ENCODE measurements at places on chromosomes 3 and 15.

DNA sequence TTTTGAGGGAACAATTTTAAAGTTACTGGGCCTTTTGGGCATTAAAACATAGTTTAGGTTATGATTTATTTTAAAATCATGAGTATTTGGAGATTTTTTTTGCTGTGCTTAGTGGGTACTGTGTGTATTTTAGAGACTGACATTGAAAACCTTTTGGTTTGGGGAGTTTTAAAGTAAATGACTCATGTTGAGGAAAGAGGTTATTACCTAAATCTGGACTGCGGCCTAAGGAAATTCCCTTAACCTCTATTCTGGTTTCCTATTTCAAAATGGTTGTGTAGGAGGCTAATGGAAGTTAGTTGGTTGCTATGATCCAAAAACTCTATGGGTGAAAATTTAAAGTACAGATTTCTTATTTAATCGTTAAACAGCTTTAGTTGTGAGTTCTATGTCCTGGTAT lies 57.3 kb upstream of the DPH6 start:
- DNase-seq: no peak

DNA sequence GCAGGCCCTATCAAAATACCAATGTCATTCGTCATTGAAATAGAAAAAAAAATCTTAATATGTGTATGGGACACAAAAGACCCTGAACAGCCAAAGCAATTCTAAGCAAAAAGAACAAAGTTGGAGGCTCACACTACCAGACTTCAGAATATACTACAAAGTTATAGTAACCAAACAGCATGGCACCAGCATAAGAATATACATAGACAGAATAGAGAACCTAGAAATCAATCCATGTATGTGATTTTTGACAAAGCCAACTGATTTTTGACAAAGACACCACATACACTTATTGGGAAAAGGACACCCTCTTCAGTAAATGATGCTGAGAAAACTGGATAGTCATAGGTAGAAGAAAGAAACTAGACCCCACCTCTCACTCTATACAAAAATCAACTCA lies 95.0 kb downstream of the C3orf70 start:
- DNase-seq: no peak

DNA sequence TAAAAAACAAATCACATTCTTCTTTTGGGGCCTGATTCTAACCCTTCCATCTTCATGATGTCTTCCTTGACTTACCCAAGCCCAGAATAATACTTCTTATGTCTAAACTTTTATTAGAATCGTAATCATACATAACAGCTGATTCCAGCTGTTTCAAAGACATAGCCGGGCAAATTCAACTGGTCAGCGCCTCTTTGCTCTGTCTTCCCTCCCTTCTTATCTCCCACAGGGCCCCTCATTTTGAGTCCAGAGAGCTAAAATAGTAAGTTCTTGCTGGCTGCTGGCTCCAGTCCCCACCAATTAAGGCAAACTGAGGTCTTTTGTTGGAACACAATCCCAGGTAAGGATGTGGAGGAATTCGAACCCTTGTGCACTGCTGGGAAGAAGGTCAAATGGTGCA lies 108.6 kb downstream of the ADCY5 start:
- DNase-seq: no peak

DNA sequence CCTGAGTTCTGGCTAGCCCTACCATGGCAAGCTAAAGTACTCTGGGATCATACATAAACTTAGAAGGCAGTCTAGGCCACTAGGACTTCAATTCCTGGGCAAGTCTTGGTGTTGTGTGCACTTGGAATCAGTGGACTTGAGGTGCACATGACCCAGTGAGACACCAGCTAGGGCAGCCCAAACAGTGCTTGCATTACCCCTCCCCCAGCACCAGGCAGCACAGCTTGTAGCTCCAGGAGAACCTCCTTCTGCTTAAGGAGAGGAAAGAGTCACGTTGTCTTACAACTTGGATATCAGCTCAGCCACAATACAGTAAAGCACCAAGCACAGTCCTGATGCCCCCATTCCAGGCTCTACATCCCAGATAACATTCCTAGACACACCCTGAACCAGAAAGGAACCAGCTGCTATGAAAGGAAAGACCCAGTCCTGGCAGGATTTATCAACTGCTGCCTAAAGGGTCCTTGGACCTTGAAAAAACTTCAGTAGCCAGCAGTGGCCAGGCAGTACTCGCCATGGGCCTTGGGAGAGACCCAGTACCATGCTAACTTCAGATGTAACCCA lies 57.2 kb downstream of the MYO9A start:
- DNase-seq: no peak

DNA sequence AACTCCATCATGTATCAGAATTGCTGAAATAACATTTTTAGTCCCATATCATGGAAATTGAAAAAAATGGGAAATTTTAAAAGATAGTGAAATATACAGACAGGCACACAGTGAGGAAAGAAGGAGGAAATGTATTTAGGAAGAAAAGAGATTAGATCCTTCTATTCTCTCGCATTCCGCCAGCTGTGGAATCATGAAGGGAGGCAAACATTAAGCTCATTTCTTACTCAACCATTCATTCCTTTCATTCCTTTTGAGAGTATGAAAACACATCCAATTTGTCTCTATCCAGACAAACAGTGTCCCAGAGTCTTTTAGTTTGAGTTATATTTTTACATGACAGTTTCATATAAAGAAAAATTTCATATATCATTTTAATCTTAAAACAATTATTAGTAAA lies 52.5 kb upstream of the KCNMB2 start:
- DNase-seq: no peak

DNA sequence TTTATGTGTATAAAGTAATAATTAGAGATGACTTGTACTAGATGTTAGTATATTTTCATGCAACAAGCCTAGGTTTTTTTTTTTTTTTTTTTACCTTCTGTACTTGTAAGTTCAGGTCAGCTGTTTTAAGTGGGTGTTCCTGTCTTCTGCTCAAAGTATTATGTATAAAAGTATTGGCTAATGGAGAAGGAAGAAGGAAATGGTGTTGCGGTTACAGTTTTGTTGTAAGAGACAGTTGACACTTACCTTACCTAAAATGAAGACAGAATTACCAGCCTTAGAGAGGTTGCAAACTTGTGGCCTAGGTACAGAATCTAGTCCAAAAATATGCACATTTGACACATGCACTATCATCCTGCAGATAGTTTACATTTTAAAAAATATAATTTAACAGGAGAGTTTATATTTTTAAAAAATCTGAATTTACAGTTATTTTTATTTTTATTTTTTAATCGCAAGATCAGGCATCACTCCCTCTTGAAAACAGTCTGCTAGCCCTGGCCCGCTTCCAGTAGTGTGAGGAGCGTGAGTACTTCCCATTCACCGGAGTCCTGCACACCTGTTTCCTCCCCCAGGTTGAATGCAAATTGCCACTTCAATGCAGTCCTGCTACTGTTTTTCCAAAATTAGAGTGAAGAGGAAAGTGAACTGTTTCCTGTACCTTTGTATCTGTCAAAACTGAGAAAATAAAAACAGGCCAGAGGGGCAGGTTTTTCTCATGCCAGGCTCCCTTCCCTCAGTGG lies 224.3 kb upstream of the SOX2 start:
- no peak for DNase-seq
